CD4-positive, alpha-beta T cell (primary cell): ENCODE measurements at places on chromosomes 12 and 14.

DNA sequence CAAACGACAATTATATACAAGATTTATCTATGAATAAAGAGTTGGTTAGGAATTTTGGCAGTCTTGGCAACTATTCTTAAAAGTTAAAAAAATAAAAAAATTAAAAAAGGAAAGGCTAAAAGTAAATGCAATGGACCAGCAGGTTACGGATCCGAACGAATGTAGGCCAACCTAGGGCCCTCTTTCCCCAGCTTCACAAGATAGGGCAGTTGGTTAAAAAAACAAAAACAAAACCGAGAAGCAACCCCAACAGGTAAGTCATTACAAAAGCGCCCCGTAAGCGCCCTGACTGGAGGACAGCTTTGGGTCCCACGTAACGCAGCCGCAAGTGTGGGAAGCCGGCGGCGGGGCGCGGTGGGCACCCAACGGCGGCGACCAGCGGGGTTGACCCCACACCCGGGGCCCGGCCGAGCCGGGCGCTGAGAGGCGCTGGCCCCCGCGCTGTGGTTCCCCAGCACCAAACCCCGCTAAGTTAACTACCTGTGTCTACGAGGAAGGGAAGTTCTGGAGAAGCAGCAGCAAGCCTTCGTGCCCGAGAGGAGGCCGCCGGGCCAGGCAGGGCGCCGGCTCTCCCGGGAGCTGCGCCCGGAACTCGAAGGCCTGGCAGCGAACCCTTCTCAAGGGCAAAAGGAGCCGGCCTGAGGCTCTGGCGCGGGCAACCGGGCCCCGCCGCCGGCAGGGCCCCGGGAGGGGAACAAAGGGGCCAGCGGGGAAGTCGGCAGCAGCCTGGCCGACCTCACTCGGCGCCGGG lies 882 bp downstream of the HECTD1 start:
- DNase-seq: peak; percentile 17

- no peak for DNase-seq
Measured at GRCh38 chr12:77131977-77132490, 66.7 kb upstream of the E2F7 start.

- no peak for DNase-seq
Measured at GRCh38 chr14:26332966-26333365, 264.9 kb downstream of the NOVA1 start.

GRCh38 chr12:79156846-79157463 lies 292.4 kb downstream of the SYT1 start:
- no peak for DNase-seq

GRCh38 chr12:98217257-98217656 lies 298.1 kb upstream of the TMPO start:
- no peak for DNase-seq

DNA sequence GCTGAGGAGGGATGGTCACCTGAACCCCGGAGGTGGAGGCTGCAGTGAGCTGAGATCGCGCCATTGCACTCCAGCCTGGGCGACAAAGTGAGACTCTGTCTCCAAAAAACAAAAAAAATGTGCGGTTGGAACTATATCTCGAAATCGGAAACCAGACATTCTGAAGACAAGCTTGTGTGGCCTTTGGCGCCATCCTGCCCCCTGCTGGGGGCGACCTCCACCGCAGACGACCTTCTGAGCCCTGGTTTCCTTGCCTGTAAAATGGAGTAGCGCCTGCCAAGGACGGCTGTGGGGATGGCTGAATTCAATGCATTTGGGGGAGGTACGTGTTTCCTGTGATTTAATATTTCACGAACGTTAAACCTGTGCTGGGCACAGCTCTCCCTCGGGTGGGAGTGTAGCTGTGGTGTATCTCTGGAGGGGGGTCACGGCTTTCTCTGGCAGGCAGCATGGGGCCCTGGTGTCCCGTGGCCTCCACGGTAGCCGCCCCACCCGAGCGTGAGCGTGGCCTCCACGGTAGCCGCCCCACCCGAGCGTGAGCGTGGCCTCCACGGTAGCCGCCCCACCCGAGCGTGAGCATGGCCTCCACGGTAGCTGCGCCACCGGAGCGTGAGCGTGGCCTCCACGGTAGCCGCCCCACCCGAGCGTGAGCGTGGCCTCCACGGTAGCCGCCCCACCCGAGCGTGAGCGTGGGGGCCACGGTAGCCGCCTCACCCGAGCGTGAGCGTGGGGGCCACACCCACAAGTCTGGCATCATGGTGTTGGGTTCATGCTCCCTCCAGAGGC lies 55.3 kb downstream of the LRCOL1 start:
- DNase-seq: no peak

DNA sequence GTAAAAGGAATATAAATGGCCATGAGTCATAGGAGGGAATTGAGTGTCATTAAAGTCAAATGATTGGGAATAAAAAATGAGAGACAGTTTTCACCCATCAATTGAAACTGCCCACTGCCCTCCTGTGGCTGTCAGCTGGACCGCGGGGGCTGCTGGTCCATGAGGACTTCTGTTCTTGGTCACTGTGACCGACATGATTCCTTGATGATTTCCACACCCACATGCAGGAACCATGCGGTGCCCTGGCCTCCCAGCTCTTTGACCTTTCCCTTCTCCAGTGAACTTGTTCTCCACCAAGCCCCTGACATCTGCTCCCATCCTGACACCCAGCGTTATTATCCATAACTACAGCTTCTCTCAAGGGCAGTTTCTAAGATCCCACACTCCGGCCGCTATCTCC lies 48.4 kb downstream of the C12orf75 start:
- no peak for DNase-seq

GRCh38 chr12:25248732-25249131 lies 2.0 kb downstream of the KRAS start:
- no peak for DNase-seq

DNA sequence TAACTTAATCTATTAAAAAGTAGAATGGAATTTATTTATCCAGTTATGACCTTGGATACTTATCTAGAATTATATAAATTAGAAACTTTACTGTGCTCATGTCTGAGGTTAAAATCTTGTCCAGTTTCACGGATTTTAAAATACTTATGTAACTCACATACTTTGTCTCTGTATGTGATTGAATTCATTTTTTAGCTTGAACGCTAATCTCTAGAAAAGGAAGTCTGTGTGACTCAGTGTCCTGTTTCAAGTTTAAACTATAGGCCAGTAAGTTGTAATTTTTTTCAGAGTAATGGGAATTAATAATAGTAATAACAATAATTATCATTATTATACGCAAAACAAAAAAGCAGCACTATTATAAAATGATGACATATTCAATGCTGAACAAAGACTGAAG lies 168.6 kb downstream of the CPNE8 start:
- no peak for DNase-seq

GRCh38 chr14:56490379-56490778 lies 89.2 kb upstream of the TMEM260 start:
- DNase-seq: peak; percentile 44

DNA sequence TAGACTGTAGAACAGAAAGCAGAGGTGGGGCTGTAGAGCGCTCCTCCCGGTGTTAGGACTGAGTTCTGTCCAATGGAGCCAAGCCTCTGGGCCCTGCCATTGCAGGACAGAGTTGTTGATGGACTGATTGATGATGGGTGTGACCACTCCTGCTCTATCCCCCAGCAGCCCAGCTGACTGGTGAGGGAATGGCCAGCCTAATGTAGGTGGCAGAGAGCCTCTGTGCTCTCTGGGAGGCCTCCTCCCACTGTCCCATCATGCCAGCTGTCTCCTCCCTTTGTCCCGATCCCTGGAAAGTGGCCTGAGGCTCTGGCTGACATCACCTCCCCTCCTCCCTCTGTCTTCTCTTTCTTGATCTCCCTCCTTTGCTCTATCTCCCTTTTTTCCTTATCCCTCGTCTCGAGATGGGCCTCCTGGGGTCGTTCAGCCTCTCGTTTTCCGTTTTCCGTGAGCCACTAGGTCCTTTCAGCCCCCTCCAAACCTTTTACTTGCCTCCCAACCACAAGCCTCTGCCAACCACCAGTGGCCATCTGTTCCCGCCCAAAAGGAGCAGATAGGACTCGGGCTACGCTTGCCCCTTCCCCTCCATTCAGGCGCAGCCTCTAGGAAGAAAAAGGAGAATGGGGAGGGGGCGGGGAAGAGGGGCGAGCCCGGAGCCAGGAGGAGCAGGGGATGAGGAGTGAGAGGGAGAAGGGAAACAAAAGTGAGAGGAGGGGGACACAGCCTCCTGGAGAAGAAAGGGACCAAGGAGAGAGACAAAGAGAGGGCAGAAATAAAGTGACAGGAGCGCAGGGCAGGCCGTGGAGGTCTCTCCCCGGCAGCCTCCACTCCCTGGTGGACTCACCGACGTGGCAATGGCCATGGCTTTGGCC lies 572 bp downstream of the EFS start:
- DNase-seq: no peak

GRCh38 chr12:16350682-16351081 lies 3.2 kb downstream of the MGST1 start:
- DNase-seq: no peak

GRCh38 chr14:101076451-101077198 lies 173.1 kb upstream of the RTL1 start:
- no peak for DNase-seq

- DNase-seq: no peak
Measured at GRCh38 chr14:61398221-61398620, 76.8 kb downstream of the PRKCH start.

- no peak for DNase-seq
Measured at GRCh38 chr12:77535734-77536133, 295.0 kb upstream of the NAV3 start.

- peak; percentile 16 for DNase-seq
Measured at GRCh38 chr12:69161829-69162228, 77.5 kb upstream of the CPSF6 start.

GRCh38 chr12:97921979-97922722 lies 459.5 kb downstream of the RMST start:
- DNase-seq: no peak

- no peak for DNase-seq
Measured at GRCh38 chr12:62726471-62726980, 208.4 kb downstream of the PPM1H start.

GRCh38 chr14:73878436-73878835 lies 8.2 kb upstream of the ZNF410 start:
- no peak for DNase-seq

GRCh38 chr12:38154096-38155019 lies 162.2 kb upstream of the ALG10B start:
- no peak for DNase-seq

- DNase-seq: no peak
Measured at GRCh38 chr14:54435500-54435981, 5.6 kb downstream of the CNIH1 start.

- no peak for DNase-seq
Measured at GRCh38 chr12:12744546-12745305, 27.6 kb downstream of the CDKN1B start.

GRCh38 chr14:69916396-69916795 lies 37.2 kb downstream of the SMOC1 start:
- DNase-seq: no peak

GRCh38 chr12:14261861-14262260 lies 103.6 kb upstream of the ATF7IP start:
- DNase-seq: no peak

DNA sequence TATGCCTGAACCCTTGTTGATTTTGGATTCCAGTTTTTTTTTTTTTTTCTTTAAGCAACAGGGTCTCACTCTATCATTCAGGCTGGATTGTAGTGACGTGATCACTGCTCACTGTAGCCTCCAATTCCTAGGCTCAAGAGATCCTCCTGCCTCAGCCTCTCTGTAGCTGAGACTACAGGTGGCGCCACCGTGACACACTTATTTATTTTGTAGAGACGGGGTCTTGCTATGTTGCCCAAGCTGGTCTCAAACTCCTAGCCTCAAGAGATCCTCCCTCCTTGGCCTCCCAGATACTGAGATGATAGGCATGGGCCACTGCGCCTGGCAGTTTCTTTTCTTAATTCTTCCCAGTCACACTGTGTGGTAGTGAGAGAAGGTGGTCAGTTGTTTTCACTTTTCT lies 25.2 kb downstream of the ACADS start:
- no peak for DNase-seq

GRCh38 chr14:61090432-61091216 lies 109.6 kb downstream of the SLC38A6 start:
- DNase-seq: no peak

DNA sequence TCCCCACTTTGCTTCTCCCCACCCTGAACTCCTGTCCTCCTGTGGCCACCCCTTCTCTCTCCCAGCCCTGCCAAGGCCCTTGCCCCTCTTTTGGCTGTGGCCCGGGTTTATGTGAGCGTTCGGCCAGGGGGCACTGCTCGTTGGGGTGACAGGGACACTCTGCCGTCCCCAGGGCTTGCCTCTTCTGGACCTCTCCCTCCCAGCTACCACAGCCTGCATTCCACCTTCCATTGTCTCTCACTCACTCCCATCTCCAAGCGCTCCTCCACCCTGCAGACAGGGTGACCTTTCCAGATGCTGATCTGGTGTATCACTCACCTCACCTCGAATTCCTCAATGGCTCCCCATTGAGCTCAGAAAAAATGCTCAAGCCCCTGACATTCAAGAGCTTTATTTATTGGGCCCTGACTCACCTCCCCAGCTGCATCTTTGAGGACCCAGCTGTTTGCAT lies 1.4 kb downstream of the SERPINA9 start:
- DNase-seq: no peak

GRCh38 chr12:30696103-30696408 lies 387 bp upstream of the IPO8 start:
- DNase-seq: no peak
